ENCODE measurements at places on chromosomes 16 and 17.

- DNase-seq = no peak
Observed at GRCh38 chr17:68531252-68531651, 19.0 kb downstream of the PRKAR1A start.

DNA sequence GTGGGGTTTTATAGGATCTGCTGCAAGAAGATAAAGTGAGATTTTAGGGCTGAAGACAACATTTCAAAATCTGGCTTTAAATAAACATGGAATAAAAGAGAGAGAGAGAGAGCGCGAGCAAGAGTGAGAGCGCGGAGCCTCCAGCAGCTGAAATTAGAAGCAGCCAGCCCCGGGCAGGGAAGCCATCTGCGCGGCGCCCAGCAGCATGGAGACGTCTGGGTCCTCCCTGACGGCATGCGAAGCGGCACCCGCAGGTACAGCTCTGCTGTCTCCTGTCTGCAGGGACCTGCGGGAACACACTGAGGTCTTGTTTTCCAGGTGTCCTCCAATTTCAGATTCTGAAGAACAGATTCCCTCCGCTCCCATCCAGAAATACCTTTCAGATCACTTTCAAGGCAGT lies 7.9 kb upstream of the BAIAP2 start:
- no peak for DNase-seq

- no peak for DNase-seq
Observed at GRCh38 chr16:52552643-52553042, 5.7 kb upstream of the TOX3 start.

DNA sequence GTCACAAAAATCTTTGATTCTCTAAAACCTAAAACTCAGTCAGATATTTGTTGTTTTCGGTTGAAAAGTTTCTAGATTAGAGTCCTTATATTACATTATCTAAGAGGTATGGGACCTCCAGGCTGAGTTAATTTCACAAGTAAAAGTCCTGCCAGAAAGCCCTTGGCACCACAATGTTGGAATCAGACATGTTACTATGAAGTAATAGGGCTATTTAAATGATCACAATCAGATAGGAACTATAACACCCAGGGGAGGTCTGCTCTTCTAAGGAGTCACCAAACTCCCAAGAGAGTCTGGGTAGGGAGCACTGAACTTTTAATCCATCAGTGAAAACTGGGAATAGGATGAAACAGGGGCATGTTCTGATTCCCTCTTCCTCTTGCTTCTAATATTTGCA lies 54.2 kb downstream of the WIPI1 start:
- no peak for DNase-seq

DNA sequence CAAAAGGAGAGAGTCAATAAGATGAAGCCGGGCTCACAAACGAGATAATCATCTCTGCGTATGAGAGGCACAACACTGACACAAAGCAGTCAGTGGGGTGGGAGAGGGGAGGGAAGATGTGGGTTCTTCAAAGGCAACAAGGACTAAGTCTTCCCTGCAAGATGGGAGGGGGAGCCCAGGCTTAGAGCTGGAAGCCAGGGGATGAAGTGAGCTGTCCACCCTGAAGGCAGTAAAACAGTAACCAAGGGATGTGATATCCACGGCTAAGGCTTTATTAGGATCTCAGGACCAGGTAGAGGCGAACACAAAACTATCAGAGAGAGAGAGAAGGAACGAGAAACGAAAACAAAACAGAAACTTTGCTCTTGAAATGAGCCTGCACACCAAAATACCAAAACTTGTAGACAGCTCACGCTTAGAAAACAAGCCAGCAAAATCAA lies 115.9 kb downstream of the DYNLRB2 start:
- DNase-seq = no peak

DNA sequence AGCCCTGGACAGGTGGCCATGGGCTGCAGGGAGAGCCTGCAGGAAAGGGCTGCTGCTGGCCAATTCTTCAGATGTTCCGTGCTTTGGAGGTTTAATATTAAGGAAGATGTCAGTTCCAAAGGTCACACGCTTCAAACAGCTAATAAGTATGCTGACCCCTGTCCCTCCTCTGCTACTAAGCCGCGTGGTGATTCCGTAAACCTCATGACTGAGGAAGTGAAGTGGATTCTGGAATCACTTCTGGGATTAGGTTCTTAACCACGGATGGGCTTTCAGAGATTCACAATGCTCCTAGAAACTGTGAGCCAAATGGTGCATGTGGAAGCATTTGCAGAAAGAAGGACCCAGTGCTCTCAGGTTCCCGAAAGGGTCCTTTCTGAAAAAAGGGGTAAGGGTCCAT lies 28.5 kb upstream of the ERN1 start:
- DNase-seq = no peak

- DNase-seq = no peak
Observed at GRCh38 chr16:54285414-54286089, 1.0 kb downstream of the IRX3 start.

DNA sequence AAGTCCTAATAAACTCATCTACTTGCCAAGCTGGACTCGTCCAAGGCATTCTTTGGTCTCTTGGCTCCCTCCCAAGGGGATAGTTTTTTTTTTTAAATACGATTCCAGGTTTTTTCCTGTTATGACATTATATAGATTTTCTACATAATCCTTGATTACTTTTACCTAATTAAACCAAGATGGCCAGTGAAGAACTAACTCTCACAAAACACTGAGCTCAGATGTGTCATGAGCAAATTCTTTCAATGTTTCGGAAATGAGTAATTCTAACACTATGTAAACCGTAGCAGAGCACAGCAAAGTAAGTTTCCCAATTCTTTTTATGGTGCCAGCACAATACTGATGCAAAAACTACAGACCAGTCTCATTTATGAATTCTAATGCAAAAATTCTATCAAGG lies 1.8 kb downstream of the ZNF23 start:
- no peak for DNase-seq

DNA sequence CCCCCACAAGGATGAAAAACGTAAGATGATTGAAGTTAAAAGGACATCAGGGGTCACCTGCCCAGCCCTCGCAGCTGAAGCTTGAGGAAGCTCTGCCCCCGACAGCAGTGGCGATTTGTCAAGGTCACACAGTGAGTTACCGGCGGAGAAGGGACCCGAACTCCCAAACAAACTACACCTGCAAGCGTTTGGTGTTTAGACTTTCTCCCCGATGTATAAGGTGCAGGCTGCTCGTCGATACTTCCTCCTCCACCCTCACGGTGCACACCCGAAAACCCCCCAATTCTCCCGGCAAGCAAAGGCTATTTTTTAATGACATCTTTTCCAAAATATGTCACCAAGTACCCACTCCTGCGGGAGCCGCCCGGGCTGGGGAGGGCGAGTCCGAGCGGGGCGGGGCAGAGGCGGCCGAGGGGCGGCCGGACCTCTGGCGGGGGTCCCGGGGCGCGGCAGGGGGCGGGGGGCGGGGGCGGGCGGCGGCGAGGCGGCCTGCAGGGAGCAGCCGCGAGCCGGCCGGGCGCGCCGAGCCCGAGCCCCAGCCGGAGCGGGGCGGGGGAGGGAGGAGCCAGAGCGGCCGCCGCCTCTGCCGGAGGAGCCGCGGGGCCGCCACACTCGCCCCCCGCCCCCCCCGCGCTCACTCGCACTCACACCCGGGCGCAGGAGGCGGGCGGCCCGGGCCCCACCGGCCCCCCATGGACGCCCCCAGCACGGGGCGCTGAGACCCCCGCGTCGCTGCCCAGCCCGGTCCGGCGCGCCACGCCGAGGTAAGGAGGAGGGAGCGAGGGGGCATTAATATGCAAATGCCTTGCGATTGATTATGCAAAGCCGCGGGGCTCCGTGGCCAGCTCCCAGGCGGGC lies at the start of gene THRA:
Gene THRA, plus strand, starts transcription at position 637 of the 858 bp plus-strand sequence. CDS start 11,524 bp downstream, outside the sequence.
- DNase-seq = peak; percentile 69

DNA sequence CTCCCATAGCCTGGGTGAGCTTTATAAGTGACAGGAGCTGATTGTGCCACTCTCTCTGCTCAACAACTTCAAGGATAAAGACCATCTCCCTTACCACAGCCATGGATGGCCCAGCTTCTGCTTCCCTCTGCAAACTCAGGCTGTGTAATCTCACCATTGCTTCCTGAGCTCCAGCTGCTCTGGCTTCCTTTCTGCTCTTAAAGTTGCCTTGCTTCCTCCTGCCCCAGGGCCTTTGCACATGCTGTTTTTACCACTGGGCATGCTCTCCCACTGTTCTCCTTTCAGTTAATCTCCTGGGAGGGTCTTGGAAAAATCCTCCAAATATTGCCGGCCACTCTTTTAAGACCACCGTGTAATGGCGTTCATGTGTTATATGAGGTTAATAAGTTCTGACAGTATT lies 265.1 kb upstream of the C16orf82 start:
- DNase-seq = no peak
